Heart left ventricle (tissue), 16 donors: ENCODE measurements at places on chromosomes 1 and 21. TPM values are rescaled to one million over a fixed set of nuclear protein-coding genes. Genes with fewer than 3 reads are reported as not detected.

DMBX1 gene
- not detected for total RNA-seq

IL6R gene
- 9.8 TPM for total RNA-seq

PLEKHA6 gene
- 26.4 TPM for total RNA-seq

GNG12 gene
- 58.9 TPM for total RNA-seq

C1orf226 gene
- total RNA-seq, result 10.8 TPM
